Naive thymus-derived CD4-positive, alpha-beta T cell (primary cell): ENCODE measurements at places on chromosomes 1 and 21. TPM values are rescaled to one million over a fixed set of nuclear protein-coding genes. Genes with fewer than 3 reads are reported as not detected.

NOTCH2 gene
- total RNA-seq: 71.0 TPM

AQP10 gene
- 0.59 TPM for total RNA-seq

RIMKLA gene
- 0.30 TPM for total RNA-seq

DNA sequence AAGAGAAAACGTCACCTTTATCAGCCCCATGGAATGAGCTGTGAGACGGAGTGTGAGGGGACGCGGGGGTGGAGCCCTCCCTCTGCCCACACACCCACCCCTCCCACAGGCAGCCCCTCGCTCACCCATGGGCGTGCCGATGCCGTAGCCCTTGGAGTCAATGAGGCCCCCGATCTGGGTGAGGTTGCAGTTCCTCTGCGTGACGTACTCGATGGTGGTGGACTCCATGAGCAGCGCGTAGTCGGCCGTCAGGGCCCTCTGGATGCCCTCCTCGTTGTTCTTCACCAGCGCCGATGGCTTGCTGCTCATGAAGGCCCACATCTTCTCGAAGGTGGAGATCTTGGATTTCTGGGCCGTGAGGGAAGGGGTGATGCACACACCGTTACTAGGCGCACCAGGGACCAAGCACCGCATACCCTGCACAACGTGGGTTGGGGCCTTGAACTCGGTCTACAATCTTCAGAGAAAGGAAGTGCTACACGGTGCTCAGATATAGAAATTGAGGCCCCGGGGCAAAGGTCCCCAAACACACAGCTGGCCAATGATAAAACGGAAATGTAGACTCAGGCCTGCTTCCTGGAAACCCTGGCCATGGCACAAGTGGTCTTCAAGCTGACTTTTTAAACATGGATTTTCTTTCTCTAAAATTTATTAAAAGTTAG is 228.2 kb downstream of the GRIK3 start:
- no peak overlapping the region for H3K4me3 ChIP-seq
- H3K4me1 ChIP-seq: no peaks in the 10 kb centered on the region
- no peak for DNase-seq
- H3K36me3 ChIP-seq: no peaks in the 10 kb centered on the region

DNA sequence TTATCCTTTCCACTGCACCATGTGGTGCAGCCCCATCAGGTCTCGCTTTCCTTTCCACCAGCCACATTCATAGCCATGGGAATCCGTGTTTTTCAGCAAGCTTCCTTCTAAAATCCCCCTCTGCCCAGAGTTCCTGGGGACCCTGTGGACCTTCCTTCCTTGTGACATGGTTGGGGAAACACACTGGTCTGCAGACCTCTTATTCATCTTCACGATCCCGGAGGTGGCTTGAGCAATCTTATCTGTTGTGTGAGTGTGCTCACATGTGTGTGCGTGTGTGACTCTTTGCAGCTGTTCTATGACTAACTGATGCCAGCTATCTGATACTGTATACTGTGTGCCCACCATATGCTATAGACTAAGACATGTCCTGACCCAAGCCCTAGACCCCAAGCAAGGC is 15.6 kb upstream of the IL10 start:
- DNase-seq: no peak
- no peak overlapping the region for H3K4me3 ChIP-seq
- H3K36me3 ChIP-seq: no peaks in the 10 kb centered on the region
- peaks cover 53% of the 10 kb centered on the region for H3K4me1 ChIP-seq
- H3K27me3 ChIP-seq: no peaks in the 10 kb centered on the region
- H3K27ac ChIP-seq: no peak overlapping the region
